ENCODE measurements at places on chromosomes 11 and 22. TPM values are rescaled to one million over a fixed set of nuclear protein-coding genes. Genes with fewer than 3 reads are reported as not detected.

DNA sequence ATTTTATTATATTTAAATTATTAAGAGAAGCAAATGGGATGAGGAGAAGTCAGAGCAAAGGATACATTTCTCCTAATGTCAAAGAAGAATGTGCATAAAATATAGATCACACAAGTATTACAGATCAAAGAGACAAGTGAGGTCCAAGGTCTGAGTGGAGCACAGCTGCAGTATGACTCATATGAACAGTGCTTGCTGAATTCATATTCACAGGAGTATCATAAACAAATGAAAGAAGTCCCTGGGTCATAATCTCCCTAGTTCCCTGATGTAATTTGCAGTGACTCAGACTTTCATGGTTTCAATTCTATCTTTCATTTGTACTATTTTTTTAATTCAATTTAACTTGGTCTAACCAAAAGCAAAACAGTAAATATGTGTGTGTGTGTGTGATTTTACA is 499.0 kb upstream of the CCDC179 start:
- DNase-seq, result no peak

- DNase-seq, result no peak
Observed at GRCh38 chr11:34855754-34856095, 60.5 kb downstream of the APIP start.

DNA sequence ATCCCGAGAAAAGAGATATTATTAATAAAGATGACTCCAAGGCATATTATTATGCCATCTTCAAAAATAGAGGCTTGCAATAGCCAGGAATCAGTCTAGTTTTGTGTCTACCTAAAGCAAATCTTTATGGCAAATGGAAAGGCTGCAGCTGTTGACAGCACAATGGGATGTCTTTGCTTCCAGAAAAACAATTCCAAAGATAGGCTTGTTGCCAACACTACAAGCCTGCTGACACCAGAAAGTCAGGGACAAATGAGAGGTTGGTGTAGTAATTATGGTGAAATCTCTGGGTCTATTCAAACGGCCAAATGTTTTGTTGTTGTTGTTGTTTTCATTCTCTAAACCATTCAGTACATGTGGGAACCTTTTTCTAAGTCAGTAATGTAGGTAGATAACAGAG is 101.8 kb downstream of the LUZP2 start:
- DNase-seq, result no peak

The CDC42EP2 gene
- 28.9 TPM for total RNA-seq

The NCF4 gene
- 10.9 TPM for total RNA-seq

The SCUBE1 gene
- total RNA-seq, result 0.97 TPM

The MS4A3 gene
- total RNA-seq, result not detected

The LAMTOR1 gene
- total RNA-seq, result 88.0 TPM

All from left cardiac atrium (tissue), 4 donors.